ENCODE measurements at places on chromosomes 4 and X.

DNA sequence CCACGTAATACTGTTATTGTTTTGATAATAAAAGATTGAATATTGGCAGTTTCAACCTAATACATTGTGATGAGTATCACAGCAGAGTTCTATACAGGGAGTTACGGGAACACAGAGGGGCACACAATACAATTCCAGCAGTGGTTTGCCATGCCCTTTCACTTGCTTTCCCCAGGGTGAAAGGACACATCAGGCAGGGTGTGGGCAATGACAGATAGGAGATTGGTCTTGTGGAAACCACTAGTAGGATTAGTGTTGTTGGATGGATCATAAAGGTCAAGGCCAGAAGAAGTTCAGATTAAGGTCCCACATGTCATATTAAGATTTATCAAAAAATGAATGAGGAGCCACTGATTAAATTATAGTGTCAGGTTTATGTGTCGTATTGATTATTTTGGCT lies 8.1 kb downstream of the HSD17B11 start:
- no peak for DNase-seq

DNA sequence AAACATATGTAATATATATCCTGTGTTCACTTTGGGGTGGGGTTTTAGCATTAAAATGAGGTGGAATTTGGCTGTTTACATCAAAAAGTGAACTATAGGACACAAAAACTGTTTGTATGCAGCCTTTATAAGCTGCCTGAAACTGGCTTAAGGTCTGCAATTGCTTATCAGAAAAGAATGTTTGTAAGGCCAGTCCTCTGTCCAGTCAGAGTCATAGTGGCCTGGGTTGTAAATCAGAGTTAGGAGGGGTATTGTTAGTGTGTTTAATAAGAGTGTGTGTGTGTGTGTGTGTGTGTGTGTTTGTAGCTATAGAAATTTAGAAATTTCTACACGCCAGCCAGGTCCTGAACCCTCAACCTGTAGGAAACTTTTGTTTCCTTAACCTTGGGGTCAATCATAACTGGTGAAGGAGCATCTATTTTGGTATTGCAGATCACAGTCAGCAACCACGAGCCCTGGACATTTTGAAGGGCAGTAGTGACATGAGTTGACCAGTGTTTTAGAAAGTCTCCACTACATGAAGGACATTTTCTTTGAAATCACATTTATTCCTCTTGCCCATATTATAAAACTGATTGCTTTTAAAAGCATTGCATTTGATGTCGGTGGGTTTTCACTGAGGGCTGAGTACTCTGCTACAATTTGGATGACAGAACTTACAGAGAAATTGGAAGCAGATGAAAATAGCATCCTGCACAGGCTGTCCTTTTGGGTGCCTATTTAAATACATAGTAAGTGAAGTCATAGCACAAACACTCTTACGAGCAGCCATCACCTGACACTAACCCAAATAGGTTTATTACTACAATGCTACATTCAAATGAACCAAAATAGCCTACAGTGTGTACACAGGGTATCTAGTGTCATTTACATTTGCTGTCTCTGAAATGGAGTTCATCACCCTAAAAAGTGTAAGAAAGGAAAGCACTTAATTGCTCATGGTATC lies 11.2 kb upstream of the TMEM154 start:
- DNase-seq, result no peak

DNA sequence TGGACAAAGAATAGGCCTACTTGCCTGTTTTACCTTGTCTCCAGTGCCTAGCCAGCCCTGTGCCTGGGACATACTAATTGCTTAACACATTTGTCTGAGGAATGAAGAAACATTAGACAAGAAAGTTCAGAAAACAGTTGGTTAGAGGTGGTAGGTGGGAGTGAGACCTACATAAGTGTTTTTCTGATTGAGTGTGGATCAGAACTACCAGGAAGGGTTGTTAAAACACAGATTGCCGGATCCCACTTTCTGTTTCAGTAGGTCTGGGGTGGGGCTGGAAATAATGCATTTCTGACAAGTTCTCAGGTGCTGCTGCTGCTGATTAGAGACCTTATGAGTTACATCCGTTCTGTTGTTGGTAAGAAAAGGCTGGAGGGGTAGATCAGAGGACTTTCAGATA lies 5.7 kb upstream of the JADE1 start:
- no peak for DNase-seq

- DNase-seq, result no peak
Measured at GRCh38 chr4:106194801-106195200, 121.2 kb downstream of the TBCK start.

GRCh38 chrX:120774606-120775005 lies 101.1 kb downstream of the CT47B1 start:
- no peak for DNase-seq
